Activated T-helper 1 cell treated with anti-CD3 and anti-CD28 coated beads, Interleukin-2, amount 50 U/mL, for 16 hours (primary cell): ENCODE measurements at places on chromosomes 5 and 9.

- no peak for DNase-seq
Observed at GRCh38 chr5:90294604-90295003, 115.0 kb downstream of the CETN3 start.

- DNase-seq: no peak
Observed at GRCh38 chr5:82526540-82526939, 248.4 kb upstream of the RPS23 start.

- DNase-seq: no peak
Observed at GRCh38 chr9:90521811-90522570, 120.6 kb downstream of the DIRAS2 start.

DNA sequence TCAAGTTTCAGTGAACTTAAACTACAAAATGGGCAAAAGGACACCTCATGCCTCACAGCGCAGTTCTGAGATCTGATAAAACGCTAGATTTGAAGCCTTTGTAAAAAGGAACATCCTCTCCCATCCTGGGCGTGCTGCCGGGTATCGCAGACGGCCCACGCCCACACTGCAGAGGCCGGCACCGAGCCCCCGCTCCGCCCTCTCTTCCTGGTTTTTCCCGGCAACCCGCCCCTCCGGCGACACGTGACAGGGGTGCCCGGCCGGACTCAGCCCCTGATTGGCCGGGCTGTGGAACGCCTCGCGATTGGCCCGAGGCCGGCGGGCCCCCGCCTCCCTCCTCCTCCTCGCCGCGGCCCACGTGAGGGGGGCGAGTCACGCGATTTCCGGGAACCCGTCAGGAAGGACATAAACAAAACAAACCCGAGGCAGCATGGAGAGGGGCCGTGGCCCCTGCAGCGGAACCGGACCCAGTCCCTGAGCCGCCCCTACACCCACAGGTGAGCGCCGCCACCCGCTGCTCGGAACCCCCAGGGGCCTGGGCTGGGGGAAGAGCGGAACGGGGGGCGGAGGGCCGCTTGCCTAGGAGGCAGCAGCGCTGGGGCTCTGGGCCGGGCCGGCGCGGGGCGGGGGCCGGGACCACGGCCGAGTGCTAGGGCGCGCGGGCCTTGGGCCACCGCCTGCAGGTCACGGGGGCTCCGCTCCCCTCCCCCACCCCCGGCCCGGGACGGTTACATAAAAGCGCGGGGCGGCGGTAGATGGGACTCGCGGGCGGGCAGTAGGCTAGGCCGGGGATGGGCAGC is at the start of gene CREBRF:
CREBRF (plus strand) TSS at position 370 of the 800 bp plus-strand sequence. CDS start 24,424 bp downstream, outside the sequence.
- peak; percentile 98 for DNase-seq

- no peak for DNase-seq
Observed at GRCh38 chr5:180251141-180251540, 40.7 kb downstream of the MAPK9 start.

- no peak for DNase-seq
Observed at GRCh38 chr5:177025101-177025601, 2.7 kb downstream of the ZNF346 start.

GRCh38 chr9:20242510-20243189 is 379.6 kb downstream of the MLLT3 start:
- DNase-seq: no peak

DNA sequence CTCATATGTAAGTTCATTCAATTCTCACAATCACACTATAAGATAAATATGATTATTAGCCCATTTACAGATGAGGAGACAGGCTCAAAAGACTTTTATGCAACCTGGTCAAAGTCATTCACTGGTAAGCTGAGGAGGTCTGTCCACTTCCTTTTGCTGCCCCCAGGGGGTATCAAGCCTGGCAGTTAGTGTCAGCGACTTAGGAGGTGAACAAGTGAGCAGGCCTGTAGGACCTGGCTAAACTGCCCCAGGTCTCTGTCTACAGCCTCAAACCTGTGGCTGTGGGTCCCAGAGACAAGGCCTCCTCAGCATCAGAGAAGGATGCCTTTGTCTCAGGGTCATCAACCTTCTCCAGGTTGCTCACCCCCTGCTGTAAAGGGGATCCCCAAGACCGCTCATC is 10.4 kb downstream of the TGFBI start:
- no peak for DNase-seq

- DNase-seq: no peak
Observed at GRCh38 chr9:133560944-133561343, 26.4 kb downstream of the ADAMTSL2 start.

DNA sequence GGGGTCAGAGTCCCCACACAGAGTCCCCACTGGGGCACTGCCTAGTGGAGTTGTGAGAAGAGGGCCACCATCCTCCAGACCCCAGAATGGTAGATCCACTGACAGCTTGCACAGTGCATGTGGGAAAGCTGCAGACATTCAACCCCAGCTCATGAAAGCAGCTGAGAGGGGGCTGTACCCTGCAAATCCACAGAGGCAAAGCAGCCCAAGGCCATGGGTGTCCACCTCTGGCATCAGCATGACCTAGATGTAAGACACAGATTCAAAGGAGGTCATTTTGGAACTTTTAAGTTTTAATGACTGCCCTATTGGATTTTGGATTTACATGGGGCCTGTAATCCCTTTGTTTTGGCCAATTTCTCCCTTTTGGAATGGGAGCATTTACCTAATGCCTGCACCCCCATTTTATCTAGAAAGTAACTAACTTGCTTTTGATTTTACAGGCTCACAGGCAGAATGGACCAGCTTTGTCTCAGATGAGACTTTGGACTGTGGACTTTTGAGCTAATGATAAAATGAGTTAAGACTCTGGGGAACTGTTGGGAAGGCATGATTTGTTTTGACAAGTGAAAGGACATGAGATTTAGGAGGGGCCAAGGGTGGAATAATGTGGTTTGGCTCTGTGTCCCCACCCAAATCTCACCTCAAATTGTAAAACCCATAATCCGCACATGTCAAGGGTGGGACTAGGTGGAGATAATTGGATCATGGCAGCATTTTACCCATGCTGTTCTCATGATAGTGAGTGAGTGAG is 56.3 kb upstream of the ITGA1 start:
- DNase-seq: no peak

DNA sequence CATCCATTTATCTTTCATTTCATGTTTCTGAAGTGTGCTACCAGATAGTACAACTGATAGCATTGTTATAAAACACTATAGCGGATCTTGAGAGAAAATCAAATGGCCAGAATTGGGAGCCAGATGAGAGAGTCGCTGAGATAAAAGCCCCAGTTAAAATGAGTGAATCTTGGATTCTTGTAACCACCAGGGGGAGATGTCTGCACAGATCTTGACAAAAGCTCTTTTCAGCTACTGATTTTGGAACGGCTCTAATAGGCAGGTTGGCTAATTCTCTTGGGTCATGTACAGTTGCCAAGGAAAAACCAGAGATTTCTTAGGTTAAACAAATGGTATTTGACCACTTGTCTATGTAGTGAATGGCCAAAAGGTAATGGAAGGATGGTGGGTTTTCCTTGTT is 21.7 kb downstream of the F2RL2 start:
- DNase-seq: no peak

DNA sequence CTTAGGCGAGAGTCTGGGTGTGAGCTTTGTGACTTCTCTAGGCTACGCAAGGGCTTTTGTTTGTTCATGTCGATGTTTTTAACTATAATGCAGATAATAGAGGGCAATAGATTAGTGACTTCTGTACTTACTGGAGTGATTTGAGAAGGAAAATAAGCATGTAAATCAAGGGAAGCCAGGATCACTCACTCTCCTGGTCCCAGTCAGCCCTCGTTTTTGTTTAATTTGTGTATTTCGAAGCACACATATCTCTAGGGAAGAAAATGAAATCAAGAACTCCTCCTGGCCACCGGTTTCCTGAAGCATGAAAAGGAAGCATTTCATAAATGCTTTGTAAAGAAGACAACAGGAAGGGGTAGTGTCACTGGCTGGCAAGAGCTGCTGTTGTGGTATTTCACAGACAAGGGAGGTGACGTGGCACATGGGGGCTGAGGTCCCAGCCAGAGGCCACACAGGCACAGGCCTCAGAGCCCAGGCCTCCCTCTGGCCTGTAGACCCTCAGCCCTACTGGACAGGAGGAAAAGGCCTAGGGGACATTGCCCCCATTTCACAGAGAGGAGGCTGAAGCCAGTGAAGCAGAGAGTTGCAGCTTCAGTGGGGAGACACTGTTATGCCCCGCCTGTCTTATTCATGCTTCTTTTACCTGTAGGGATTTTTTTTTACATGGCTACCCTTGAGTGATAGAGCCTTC is 34.1 kb downstream of the IRF1 start:
- DNase-seq: no peak

- DNase-seq: no peak
Observed at GRCh38 chr5:66364186-66364585, 220.1 kb downstream of the SREK1 start.

DNA sequence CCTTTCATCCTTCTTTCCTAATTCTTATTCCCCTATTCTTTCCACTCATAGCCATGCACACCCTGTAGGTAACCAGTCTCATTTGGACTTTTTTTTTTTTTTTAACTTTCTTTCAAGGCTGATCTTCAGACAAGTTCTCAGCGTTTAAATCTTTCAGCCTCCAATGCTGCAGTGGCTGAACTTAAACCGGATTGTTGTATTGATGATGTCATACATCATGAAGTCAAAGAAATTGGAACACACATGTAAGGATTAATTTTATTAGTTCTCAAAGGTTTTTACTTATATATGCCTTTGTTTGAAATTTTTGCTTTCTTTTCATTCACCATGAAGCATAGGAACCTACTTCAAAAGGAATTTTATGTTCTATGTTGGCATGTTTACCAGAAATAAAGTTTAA is 22.1 kb downstream of the SHLD3 start:
- no peak for DNase-seq
